Choroid plexus epithelial cell (primary cell): ENCODE measurements at places on chromosomes 4 and X.

- DNase-seq: peak; percentile 11
These were observed 2153.6 kb upstream of the AGA start for GRCh38 chr4:179595671-179596410.

DNA sequence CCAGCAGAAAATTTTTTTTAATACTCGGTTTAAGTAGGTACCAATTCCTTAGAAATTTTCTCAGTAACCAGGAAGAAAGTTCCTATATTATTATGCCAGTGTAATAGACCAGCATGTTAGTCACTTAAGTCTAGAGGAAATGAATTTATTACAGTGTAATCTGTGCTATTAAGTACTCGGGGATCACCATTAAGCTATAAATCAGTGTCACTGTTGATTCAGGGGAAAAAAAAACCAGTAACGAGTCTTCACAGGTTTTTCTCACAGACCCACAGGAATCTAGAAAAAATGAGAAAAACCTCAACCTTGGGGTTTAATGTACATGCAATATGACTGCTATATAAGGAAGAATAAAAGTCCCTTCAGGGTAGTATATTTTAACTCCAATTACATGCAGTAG is 138.3 kb upstream of the IL1RAPL2 start:
- no peak for DNase-seq

DNA sequence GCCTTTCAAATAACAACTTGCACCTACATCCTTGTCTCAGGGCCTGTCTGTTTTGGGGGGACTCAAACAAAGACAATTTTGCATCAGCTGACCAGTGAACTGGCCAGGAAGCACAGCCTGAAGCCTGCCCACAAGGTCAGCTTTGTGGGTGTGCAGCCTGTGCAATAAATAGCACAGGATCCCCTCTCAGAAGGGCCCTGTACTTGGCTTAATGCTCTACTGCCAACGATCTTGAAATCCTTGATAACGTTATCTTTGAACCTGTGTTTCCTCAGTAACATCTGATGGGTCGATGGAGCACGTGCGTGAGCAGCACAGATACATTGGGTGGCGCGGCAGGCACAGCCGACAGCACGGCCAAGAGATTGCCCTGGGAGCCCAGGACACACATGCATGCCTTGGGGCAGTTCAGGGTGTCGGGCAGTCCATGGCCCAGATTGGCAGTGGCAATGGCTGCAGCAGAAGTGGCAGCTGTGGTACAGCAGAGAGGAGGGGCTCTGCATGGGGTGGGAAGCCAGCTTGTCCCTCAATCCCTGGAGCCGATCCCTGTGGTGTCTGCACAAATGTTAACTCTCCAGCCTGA is 58.8 kb upstream of the ATP6AP2 start:
- DNase-seq: no peak

- no peak for DNase-seq
These were observed 76.7 kb downstream of the SH3BGRL start for GRCh38 chrX:81278616-81279015.

- DNase-seq: no peak
These were observed 944.4 kb upstream of the FTHL17 start for GRCh38 chrX:32016195-32016594.

GRCh38 chr4:87698394-87698793 is 48.3 kb downstream of the DMP1 start:
- no peak for DNase-seq

DNA sequence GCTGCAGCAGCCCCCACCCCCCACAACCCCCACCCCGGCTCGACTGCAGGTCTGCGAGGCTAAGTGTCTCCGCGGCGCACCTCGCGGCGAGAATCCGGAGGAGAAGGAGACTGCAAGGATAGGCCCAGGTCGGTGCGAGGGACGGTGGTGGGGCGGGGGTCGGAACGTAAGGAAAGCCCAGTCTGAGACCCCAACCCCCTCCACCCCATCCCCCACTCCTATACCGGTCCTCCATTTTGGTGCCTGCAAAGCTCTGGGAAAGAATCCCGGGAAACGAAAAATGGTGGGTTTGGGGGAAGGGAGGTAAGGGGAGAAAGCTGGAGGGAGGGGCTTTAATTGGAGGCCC is 614 bp downstream of the BEX3 start:
- DNase-seq: peak; percentile 37

- DNase-seq: no peak
These were observed 101.9 kb upstream of the SLC7A11 start for GRCh38 chr4:138344054-138344453.
